Kidney epithelial cell (primary cell): ENCODE measurements at places on chromosomes 12 and 14. TPM values are rescaled to one million over a fixed set of nuclear protein-coding genes. Genes with fewer than 3 reads are reported as not detected.

The TAMALIN gene
- 3.4 and 5.1 TPM in 2 replicates for total RNA-seq

DNA sequence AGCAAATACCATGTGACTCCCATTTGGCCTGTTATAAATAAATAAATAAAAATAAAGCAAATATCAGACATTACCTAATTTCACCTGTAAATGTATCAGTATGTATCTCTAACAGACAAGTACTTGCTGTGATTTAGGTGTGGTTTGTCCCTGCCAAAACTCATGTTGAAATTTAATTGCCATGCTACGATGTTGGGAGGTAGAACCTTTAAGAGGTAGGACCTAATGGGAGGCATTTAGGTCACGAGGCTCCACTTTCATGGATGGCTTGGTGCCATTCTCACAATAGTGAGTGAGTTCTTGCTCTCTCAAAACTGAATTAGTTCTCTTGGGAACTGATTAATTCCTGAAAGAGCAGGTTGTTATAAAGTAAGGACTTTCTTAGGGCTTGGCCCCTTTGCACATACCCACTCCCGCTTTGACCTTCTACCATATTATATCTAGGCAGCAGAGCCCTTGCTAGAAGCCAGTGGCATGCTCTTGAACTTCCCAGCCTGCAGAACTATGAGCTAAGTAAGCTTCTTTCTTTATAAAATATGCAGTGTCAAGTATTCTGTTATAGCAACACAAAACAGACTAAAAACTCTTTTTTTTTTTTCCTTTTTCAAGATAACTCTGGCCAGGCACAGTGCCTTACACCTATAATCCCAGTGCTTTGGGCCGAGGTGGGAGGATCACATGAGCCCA, 26.0 kb downstream of the VEZT start:
- no peak for DNase-seq

DNA sequence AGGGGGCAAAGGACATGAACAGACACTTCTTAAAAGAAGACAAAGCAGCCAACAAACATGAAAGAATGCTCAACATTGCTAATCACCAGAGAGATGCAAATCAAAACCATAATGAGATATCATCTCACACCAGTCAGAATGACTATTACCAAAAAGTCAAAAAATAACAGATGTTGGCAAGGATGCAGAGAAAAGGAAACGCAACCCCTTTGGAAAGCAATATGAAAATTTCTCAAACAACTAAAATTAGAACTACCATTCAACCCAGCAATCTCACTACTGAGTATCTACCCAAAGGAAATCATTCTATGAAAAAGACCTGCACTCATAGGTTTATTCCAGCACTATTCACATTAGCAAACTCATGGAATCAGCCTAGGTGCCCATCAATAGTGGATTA, 25.6 kb downstream of the MDM1 start:
- no peak for DNase-seq

- DNase-seq, result no peak
These were observed 35.9 kb downstream of the LRCOL1 start for GRCh38 chr12:132574271-132574996.

DNA sequence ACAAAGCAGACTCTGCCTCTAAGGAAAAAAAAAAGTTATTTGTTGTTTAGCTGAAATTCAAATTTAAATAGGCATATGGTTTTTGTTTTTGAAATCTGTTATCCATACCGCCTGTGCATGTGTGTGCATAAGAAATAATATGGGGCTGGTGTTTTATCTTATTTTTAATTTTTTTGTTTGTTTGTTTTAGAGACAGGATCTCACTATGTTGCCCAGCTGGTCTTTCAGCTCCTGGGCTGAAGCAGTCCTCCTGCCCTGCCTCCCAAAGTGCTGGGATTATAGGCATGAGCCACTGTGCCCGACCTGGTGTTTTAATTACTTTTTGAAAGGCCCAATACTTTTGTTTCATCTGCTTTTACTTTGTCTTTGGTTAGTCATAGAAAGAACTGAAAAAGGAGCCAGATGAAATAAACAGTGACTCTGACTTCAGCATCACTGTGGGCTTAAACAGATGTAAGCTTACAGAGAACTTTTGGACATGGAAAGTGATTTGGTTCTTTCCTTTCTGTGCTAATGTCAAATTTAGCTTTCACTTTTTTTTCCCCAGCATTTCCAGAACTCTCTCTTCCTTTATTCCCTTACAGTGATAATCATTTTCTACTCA, 37.2 kb downstream of the SUPT16H start:
- DNase-seq, result no peak

- no peak for DNase-seq
These were observed 13.2 kb downstream of the EIF5 start for GRCh38 chr14:103347091-103347815.

GRCh38 chr12:120668868-120669840, 17.8 kb upstream of the MLEC start:
- DNase-seq, result no peak

GRCh38 chr12:58757422-58757821, 162.9 kb downstream of the LRIG3 start:
- no peak for DNase-seq
